ENCODE measurements at places on chromosomes 6 and 20.

GRCh38 chr6:138588805-138589434 is 89.6 kb upstream of the NHSL1 start:
- DNase-seq = peak; percentile 77

DNA sequence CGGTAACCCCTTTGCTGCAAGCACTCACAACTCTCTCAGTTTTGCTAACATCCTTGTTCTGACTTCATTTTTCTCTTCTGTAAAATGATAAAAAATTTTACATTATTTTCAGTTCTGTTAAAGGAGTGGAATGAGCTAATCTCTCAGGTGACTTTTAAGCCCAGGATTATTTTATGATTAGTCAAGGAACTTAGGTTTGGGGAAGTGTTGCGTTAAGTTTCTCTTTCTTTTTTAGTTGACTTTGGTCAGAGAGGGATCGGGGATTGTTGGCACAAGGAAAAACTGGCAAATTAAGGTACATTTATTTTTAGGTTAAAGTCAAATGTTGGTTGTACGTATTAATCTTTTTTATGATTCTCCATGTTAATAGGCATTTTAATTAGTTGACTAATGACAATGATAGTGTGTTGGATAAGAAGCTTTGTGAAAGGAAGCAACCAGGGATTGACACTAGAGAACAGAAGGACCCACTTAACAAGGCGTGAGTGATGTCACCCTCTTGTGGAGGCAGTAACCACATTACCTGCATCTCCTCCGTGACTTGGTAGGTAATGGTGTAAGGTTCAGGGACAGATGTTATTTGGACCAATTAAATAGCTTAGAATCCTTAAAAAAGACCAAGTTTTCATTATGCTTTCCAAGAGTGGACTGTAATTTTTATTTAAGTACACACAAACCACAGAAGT is 31.6 kb downstream of the CD83 start:
- DNase-seq = peak; percentile 56

- no peak for DNase-seq
Measured at GRCh38 chr6:111710911-111711310, 105.2 kb upstream of the TRAF3IP2 start.

- no peak for DNase-seq
Measured at GRCh38 chr6:141736104-141736503, 396.6 kb upstream of the GJE1 start.

DNA sequence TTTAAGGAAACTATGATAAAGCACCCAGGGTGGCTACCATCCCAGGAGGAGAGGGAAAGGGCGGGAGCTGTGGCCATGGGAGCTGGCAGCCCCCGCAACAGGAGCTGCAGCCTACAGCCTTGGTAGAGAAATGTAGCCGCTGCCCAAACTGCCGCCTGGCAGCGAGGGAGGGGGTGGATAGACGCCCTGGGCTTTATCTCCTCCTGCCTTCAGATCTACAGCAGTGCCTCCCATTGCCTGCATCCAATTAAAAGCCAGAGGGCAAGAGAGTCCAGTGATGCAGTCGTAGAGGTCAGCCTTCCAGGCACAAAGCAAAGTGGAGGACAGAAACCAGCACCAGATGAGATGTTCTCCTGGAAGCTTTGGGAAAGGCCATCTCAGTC is 35.0 kb upstream of the ZFAND3 start:
- DNase-seq = peak; percentile 85

GRCh38 chr6:132391391-132392269 is 9.6 kb downstream of the MOXD1 start:
- no peak for DNase-seq

DNA sequence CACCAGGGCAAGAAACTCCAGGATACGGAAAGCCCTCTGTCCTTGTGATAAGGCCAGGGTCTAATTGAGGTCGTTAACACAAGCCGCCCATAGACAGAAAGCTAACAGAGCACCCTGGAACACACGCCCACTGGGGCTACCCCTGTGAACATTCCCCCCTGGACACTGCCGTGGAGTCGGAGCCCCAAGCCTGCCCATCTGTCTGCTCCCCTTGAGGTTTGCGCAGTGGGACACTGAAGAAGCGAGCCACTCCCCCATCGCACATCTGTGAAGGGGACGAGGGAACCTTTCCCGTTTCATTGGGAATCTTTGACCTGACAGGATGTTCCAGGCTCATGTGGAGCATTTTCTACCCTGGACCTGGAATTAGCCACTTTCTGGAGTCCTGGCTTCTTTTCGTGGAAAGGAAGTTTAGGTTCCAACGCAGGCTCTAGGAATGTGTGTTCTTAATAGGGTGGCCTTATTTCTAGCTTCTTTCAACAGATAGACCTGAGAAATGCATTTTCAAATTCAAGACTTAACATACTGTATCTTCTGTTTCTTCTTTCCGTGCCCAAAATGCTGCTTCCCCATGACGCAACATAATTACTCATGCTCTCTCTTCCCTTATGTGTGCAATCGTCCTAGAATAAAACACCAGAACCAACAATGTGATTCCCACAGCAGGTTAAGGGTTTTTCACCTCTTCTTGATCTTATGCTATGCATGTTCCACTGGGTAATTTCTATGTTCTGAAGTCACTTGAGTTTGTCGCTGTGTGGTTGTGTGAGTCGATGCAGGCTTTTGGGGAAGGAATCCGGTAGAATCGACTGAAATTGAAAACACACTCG is 161.1 kb downstream of the ERMARD start:
- DNase-seq = no peak

DNA sequence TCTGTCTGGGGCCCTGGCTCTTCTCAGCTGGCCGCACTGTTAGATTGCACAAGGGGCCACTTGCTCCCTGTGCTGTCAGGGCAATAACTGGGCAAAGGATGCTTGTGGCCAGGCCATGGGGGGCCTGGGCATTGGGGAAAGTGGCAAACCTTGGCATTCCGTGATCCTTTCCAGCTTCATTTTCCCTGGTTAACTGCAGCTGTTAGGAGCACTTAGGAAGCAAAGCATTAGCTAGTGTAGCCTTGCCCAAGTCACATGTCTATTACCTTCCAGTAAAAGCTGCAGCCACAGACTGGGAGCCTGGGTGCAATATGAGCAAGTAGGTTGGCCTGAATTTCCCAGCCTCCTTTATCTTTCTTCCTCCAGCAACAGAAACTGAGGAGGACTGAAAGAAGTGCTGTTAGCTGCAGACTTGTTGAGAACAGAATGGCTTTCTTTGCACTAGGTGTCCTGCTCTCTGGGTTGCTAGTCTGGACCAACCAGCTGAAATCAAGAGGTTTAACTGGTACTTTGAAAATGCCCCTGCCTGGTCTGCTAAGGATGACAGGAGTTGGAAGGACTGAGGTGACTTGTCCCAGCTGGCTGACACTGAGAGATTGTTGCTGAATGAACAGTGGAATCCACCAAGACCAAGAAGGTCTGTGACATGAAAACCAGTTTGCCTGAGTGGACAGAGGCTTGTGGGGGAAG is 312.3 kb upstream of the SUPT3H start:
- DNase-seq = no peak

- no peak for DNase-seq
Measured at GRCh38 chr6:47069156-47069555, 27.0 kb upstream of the ADGRF1 start.

DNA sequence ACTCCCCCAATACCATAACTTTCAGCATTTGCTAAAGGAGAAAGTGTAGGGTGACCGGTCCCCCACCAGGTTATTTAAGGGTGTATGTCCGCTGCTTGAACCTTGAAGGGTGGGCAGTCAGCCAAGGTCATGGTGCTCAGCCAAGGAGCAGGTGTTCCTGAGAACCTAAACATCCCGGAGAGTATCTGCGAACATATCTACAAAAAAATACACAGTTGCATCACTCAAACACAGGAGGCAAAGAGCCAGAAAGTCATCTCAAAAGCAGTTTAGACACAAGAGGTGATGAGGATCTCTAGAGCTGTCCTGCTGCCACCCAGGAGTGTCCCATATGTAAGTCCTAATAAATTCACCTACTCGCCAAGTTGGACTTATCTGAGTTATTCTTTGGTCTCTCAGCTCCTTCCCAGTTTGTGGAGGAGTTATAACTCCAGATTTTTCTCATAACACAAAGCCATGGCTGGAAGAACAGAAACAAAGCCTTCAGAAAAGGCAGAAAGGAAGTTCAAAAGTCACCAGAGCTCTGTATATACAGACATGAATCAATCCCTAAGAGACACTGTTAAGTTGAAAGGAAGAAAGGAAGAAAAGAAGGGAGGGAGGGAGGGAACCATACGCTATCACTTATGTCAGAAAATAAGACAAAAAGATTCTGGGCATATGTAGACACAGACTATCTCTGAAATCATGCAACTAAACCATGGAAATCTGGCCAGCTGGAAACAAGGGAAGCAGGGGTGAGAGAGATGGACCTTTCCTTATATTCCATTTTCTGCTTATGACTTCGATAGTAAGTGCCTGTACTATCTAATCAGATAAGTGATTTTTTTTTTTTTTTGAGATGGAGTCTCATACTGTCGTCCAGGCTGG is 11.3 kb downstream of the MBOAT1 start:
- peak; percentile 53 for DNase-seq
